SW480 (cell line): ENCODE measurements at places on chromosomes 16 and 17.

- DNase-seq: no peak
These were observed 4.5 kb upstream of the CA4 start for GRCh38 chr17:60145006-60145935.

DNA sequence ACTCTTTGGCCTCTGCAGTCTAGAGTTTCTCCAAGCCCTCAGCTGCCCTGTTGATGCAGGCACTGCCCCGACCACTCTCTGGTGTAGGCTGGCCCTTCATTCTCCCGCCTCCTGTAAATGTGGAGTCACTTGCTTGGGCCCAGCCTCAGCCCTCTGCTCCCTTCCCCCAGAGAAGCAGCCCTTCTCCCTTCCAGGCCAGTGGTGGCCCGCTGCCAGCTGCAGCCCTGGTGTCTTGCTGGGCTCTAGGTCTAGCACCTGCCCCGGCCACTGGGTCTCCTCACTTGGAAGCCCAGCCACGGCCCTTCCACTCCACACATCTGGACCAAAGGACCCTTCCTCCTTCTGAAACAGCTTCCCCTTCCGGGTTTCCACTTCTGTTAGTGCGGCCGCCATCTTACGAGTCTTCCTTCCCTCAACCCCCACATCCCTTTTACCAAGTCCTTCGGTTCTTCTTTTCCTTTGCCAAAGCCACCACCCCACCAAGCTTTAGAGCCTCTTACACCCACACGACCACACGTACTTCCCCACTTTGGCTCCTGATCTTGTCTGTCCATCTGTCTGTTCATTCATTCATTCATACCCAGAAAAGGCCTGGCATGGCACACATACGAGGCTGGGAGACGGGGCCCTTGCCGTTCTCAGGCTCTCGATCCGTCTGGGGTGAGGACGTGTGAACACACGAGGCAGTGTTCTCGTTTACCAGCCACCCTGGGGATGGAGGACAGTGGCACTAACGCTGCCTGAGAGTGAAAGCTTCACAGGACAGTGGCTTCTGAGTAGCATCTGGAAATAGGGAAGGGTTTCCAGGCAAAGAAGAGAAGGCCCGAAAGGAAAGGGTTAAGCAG, 68.0 kb downstream of the ABR start:
- DNase-seq: no peak

- no peak for DNase-seq
These were observed 148.1 kb downstream of the SOCS1 start for GRCh38 chr16:11107780-11108465.

DNA sequence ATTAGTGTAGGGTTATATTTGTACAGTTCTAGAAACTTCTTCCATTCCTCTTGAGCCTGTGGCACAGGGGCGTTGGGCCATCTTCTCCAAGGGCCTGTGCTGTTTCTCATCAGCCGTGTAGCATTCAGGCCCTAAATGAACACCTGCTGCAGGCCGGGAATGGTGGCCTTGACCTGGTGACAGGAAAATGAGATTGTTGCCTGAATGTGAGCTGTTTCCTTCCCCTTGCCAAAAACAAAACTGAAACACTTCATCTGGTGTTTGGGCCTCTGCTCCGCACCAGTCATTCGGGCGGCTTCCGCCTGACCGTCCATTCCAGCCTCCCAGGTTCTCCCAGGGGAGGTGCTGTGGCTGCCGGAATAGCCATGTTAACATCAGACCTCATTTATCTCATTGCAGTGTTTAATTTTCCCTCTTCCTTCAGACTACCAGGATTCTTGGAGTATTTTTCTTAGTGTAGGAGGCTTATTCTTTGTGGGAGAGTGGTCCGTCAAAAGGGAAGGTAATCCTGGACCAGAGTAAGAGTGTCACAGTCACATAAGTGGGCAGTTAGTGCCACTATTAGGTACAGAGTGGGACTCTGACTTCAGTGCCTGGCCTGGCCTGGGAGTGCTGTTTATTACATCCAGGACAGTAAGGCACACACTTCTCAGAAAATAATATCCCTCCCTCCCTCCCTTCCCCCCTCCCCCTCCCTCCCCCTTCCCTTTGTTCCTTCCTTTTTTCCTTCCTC, 61.9 kb downstream of the WWP2 start:
- DNase-seq: no peak

GRCh38 chr16:81035975-81036750, 521 bp downstream of the ATMIN start:
- peak; percentile 28 for DNase-seq
